ENCODE measurements at places on chromosomes 5 and 9.

DNA sequence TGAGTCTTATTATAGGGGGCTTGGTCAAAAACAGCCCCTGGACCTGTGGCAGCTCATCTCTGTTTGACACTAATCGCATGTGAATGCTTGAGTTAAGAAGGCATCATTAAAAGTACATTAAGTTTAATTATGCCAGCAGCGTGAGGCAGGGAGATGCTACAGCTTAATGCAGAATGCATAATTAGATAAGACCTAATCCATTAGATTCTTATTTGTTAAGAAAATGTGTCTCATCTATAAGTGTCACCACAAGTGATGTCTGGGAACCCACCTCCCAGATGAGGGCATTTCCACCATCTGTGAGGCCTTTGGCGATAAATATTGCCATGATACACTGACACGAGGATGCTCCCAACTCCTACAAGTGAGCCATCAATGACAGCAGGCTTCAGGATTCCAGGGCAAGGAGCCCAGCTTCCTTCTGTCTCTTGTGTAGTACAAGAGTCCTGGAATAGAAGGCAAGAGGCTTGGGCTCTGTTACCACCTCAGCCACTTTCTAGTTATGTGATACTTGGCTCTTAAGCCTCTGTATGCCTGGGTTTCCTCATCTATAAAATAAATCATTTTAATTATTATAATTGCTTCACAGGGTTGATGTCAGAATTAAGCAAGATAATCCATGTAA lies 202.7 kb downstream of the FAM114A2 start:
- DNase-seq: no peak

- no peak for DNase-seq
These were observed 606.8 kb downstream of the RAB3C start for GRCh38 chr5:59189472-59190244.

DNA sequence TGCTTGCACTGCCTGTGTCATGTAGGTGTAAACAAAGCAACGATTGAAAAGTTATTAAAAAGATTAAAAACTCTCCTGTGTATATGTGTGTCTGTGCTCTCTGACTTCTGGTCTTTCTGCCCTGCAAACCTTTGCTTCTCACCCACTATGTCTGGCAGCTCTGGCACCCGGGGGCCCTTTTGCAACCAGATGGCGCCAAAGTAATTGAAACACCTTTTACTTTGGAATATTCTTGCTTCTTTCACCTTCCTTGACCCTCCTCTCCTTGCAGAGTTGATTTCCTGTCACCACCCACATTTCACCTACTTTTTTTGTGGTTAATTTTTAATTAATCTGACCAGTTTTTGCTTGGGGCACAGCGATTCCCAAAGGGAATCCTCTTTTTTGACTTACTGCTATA lies 275.5 kb downstream of the ARHGEF28 start:
- DNase-seq: no peak

GRCh38 chr5:146561711-146562110 lies 45.7 kb upstream of the GPR151 start:
- DNase-seq: no peak

DNA sequence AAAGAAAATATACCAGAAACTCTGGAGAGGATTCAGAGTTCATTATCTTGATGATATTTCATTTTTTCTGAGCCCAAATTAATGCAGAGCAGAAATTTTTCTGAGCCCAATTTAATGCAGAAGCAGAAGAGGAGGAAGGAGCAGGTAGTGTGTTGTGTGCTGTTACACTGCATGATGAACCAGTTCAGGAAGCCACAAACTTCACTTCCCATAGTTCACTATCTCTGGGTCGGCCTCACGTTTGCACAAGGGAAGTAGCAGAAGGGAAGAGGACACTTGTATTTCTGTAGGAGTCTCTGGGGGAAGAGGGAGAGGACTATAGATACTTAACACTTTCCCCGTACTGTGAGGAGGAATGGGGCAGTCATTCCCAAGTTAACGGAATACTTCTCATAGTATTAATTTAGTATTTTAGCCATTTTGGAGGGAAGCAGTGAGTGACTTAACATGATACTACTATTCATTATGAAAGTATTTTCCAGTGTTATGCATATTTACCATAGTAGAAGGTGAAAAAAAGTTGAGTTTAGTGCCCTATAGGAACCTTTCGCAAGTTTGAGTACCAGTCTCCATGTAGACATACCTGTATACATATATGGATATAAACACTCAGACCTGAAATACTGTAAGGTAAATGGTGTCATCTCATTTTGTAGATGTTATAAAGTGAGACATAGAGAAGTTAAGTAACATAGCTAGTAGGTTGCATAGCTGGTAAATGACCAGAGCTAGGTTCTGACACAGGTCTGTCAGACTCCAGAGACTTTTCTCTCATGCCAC lies 30.0 kb downstream of the XPA start:
- DNase-seq: no peak

DNA sequence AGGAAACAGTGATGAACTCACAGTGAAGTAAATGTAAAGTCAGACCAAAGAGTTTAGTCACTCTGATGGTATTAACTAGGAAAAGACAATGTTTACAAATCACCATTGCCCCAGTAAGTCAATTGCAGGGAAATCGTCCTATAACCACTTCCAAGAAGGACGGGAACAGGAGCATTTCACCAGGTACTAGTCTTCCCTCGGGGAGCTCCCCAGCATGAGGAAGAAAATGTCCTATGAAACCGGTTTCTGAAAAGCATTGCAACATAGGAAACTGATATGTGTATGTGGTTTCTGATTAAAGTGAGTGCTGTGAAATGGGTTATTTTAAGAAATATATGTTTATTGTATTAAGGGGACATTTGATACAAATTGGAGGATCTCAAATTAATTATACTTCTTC lies 626.7 kb upstream of the ADAMTS16 start:
- no peak for DNase-seq

GRCh38 chr5:88256872-88257271 lies 11.8 kb downstream of the TMEM161B start:
- no peak for DNase-seq

DNA sequence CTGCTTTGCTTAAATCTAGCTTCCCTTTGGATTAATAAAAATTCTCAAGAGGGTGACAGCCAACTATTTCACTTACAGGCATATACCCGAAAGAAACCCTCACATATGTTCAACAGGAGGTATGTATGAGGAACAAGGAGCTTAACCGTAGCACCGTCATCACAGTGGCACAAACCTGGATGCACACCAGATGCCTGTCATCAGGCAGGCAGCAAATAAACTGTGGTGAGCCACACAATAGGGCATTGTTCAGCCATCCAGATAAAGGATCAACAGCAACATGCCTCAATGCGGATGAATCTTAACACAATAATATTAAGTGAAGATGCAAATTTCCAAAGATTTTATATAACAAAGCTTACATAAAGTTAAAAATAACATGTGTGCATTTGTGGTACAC lies 5.5 kb upstream of the TNFSF15 start:
- DNase-seq: no peak

GRCh38 chr9:93089481-93089991 lies 6.5 kb upstream of the CARD19 start:
- no peak for DNase-seq

DNA sequence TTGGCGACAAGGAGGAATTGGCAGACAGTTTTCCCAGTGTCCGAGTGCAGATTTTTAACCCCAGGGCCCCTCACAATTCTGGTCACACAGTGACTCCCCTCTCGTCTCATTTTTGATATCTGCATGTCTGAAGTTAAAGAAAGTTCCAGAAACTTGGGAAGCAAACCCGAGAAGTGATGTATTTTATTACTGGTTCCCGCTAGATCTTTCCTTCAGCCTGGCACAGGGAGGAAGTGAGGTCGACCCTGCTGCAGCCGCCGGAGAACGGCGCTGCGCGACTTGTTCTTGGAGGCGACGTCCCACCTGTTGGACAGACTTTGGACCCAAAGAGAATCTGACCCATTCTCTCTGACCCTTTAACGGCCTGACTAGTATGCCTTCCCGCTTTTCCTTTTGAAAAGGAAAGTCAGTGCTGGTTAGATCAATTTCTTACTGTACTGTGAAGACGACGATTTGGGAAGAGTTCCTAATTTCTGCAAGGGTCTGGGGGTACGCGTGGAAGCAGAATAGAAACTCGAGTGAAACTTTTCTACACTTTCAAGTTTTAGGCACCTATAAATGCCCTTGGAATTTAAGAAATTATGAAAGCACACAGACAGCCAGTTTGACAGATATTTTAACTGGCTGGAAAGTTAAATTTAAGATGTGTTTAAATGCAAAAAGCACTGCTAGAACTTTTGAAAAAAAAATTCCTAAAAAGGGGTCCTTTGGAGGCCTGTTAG lies 744 bp downstream of the OTULIN start:
- DNase-seq: no peak

GRCh38 chr5:149961957-149962409 lies 1.4 kb downstream of the SLC26A2 start:
- DNase-seq: no peak

- DNase-seq: no peak
These were observed 803 bp downstream of the GARIN3 start for GRCh38 chr5:157165261-157165660.

GRCh38 chr5:167720676-167721260 lies 570.7 kb upstream of the WWC1 start:
- no peak for DNase-seq

GRCh38 chr9:130556396-130557076 lies 22.8 kb upstream of the FUBP3 start:
- no peak for DNase-seq

DNA sequence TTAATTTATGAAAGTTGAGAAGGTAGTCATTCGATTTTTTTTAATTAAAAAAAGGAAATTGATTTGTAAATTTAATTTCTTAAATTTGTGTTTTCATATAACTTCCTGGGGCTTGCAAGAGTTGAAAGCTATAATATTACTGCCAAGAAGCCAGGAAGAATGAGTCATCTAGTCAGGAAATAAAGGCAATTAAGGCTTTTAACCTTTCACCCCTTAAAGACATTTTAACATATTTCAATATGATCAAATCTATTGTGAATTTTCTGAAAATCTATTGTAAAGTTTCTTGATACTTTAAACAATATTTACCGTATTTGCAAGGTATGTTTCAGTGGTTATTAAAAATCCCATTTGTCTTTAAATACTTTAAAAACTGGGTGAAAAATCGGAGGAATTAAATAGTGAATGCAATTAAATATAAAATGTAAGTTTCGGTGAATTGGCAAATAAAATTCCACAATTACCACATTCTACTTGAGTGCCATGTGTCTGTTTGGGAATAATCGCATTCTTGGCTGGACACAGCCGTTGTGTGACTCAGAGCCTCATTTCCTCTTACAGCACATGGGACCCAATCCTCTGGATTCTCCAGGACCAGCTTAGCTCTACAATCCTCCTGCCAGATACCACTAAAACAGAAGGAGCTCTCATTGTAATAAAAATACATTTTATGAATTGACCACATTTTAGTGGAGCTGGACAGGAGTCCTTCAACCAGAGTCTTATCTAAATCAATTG lies 310.7 kb downstream of the HCN1 start:
- DNase-seq: no peak

DNA sequence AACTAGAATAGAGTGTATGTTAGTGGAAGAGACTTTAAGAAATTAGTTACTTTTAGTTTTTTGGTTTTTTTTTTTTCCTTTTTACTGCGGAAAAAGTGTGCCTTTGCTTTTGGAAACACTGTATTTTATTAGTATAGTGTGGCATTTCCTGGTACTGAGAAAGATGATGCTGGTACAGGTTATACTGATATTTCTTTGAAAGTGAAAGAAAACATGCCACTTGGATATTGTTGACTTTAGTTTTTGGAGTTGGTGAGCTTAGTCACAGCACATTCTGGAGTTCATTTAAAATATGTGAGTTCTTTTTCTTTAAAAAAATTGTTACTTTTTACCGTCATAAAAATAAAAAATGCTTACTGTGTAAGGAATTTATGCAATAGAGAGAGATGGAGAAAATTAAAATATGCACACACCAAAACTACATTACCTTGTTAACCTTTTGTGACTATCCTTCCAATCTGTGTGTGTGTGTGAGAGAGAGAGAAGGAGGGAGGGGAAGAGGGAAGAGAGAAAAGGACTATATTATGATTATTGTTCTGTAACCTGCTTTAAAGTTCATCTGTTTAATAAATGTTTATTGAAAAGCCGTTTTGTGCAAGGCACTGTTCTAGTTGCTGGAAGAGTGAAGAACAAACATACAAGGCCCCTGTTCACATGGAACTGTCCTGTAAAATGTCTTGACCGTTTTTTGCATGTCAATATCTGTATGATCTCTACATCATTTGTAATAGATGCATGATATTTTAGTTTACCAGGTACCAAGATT lies 1.9 kb downstream of the UGCG start:
- no peak for DNase-seq

DNA sequence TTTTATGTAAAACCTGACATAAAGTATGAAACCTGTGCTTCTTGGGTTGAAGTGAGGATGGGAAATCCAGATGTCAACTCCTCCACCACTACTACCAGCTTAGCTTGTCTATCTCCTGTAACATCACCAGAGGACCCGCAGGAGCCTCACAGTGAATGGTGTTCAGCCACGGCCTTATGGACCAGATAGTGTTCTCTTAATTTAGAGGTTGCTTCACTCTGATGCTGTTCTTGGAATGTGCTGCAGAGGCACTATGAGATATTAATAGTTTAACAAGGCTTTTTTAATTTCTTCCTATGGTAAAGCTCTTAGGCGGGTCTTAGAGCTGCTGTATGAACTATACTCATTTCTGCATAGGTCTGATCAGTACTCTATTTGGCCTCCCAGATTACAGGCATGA lies 27.9 kb downstream of the NFX1 start:
- no peak for DNase-seq

All from CD4-positive, alpha-beta T cell treated with Interleukin-15 for 1 hour (primary cell).